ENCODE measurements at places on chromosomes 1 and 21.

DNA sequence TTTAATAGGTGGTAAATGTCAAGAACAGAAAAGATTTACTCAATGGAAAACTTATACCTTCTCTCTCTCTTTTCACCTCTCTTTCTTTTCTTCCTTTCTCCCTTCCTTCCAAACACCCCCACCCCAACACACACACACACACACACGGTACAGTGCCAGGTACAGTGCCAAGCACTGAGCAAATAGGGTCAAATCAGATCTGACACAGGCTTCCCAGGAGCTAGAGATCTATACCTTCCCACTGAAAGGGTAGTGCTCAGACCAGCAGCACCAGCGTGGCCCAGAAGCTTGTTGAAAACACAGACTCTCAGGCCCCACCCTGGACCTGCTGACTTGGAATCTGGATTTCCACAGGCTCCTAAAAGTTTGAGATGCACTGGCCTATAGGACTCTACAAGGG, 31.9 kb downstream of the IRF2BP2 start:
- DNase-seq: no peak

- no peak for DNase-seq
Observed at GRCh38 chr1:176976225-176976624, 188.3 kb downstream of the ASTN1 start.

- no peak for DNase-seq
Observed at GRCh38 chr1:52786148-52786547, 56.4 kb upstream of the ZYG11A start.

GRCh38 chr21:33947451-33948095, 32.0 kb upstream of the ATP5PO start:
- DNase-seq: peak; percentile 94

- peak; percentile 62 for DNase-seq
Observed at GRCh38 chr1:205488074-205488723, 16.3 kb upstream of the CDK18 start.

DNA sequence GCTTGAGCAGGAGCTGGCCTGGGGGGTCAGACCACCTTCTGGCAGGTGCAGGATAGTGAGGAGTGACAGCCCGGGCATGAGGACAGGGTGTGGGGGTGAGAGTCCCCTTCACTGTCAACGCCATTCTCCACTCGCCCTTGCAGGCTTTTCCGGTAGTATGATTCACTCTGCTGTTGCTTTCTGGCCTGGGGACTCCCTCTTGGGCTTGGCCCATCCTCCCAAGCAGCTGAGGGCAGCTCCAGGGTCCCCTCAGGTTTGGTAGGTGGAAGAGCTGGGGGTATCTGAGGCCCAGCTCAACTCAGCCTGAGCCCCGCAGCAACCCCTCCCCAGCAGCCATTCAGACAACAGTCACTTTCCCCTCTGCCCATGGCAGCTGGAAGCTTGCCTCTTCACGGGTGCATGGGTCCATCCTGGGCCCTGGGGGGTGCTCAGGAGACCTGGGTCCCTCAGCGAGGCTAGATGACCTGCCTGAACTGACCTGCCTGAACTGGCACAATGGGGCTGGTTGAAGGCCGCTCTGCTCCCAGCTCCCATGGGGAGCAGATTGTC, 1.3 kb downstream of the CLDN19 start:
- no peak for DNase-seq

GRCh38 chr21:36946949-36947356, 19.5 kb downstream of the HLCS start:
- DNase-seq: no peak

GRCh38 chr1:19240673-19241538, 10.4 kb downstream of the EMC1 start:
- peak; percentile 78 for DNase-seq

GRCh38 chr1:212944229-212944901, 6.0 kb upstream of the VASH2 start:
- no peak for DNase-seq

DNA sequence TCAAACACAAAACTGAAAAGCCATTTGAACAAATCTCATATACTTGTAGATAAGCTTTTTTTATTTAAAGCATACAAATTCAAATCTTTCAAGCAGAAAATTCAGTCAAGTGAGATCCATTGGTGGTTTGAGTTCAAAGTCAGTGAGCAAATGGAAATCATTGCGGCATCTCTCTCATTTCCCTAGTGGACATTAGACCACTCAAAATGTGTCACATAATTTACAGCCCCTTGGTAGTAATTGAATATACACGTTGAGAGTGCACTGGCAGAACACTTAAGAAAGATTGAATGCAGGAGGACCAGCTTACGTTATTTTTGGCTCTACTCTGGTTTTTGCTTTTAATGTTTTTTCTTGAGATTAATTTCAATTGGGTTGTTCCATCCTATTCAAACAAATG, 633.7 kb downstream of the USP25 start:
- DNase-seq: no peak

DNA sequence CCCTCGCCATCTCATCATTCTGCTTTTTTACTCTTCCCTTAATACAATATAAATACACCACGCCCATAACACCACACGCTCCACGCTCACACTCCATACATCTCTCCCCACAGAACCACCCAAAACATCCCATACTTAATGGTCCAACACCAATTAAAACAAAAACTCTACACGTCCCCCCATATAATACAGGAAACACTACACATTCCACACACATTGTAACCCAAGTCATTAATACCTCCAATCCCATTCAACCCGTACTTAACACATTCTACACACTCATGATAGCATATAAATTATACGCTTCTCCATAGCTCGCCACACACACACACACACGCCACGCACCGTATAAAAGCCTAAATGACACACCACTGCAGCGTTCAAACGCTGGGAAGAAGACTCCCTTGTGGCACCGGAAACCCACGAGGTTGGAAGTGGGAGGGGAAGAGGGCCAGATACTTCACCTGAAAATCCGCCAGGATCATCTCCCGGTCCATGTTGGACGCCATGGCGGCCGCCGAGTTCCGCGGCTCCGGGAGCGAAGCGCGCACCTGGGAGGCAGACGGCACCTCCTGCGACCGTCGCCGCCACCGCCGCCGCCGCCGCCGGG, 659 bp downstream of the FAF1 start:
- DNase-seq: peak; percentile 54

DNA sequence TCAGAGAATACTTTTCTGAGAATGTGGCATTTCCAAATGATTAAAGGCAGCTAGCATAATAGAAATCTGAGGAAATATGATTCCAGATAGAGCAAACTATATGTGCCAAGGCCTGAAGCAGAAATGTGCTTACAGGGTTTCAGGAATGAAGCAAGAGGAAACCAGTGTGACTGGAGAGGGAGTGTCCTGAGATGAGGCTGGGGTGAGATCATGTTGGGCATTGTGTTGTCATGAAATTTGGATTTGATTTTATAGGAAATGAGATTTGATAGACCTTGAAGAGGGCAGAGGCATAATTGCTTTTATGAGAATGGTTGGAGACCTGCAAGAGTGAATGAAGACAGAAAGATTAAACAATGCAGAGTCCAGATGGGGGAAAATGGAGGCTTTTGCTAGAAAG, 338.1 kb upstream of the SNX7 start:
- DNase-seq: peak; percentile 91

DNA sequence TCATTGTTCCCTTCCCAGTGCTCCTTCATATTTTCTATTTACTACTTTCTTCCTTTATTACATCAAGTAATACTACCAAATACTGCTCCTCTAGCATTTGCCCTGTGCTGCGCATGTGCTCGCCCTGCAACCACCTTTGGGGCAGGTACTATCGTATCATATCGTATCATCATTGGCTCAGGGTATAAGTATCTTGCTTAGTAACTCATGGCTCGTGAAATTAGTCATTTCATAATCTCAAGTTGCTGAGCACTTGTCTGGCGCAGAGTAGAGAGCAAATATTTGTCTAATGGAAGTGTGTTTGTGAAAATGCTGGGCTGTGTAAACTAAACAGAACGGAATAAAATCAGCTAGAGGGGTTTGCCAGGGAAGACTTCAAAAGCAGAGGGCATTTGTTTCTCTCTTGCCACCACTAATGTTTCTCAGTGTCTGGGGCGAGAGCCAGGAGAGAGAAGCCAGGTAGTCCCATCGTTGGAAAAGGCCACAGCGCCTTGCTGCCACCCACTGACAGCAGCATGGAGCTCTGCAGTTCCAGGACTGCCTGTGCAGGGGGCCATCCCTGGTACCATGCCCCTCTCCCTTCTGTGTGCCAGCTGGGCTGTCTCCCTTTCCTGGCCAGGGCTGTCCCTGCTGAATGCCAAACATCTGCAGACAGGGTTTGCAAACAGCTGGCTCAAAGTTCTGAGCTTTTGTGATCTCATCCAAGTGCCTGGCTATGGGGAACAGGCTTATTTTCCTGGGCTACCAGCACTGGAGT, 20.0 kb upstream of the CPT2 start:
- peak; percentile 46 for DNase-seq

DNA sequence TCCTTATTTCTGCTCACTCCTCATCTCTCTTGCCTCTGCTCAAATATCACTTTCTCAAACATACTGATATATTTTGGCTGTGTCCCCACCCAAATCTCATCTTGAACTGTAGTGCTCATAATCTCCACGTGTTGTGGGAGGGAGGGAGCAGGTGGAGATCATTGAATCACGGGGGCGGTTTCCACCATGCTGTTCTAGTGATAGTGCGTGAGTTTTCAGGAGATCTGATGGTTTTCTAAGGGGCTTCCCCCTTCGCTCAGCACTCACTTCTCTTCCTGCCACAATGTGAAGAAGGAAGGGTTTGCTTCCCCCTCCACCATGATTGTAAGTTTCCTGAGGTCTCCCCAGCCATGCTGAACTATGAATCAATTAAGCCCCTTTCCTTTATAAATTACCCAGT, 26.6 kb downstream of the ZBTB8OS start:
- no peak for DNase-seq

DNA sequence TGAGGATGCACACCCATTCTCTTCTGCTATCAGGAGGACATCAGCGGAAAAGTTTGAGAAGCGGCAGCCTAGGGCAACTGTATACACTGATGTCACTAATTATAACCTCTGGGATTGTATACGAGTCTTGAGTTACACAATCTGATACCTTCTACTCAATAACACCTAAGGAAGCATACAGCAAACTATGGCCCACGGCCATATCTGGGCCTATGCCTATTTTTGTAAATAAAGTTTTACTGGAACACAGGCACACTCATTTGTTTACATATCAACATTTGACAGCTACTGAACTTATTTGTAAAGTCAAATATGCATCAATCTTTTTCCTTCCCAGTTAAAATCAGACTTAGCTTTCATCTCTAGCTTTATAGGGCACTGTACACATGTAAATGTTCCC, 187.2 kb downstream of the ZSCAN20 start:
- no peak for DNase-seq

- peak; percentile 43 for DNase-seq
Observed at GRCh38 chr1:218656301-218657037, 311.3 kb downstream of the TGFB2 start.

GRCh38 chr1:42886046-42886739, 39.8 kb downstream of the ZNF691 start:
- DNase-seq: no peak

- no peak for DNase-seq
Observed at GRCh38 chr1:55828044-55828443, 612.9 kb upstream of the USP24 start.

- no peak for DNase-seq
Observed at GRCh38 chr1:198680174-198680875, 41.5 kb downstream of the PTPRC start.

GRCh38 chr1:9269721-9270120, 23.0 kb upstream of the SPSB1 start:
- no peak for DNase-seq

- peak; percentile 20 for DNase-seq
Observed at GRCh38 chr1:27872059-27872801, at the start of gene THEMIS2. TSS of gene THEMIS2 (plus strand) at chr1:27872544. CDS start at chr1:27872572, 28 bp downstream.

- no peak for DNase-seq
Observed at GRCh38 chr1:232611834-232612233, 18.1 kb downstream of the SIPA1L2 start.

DNA sequence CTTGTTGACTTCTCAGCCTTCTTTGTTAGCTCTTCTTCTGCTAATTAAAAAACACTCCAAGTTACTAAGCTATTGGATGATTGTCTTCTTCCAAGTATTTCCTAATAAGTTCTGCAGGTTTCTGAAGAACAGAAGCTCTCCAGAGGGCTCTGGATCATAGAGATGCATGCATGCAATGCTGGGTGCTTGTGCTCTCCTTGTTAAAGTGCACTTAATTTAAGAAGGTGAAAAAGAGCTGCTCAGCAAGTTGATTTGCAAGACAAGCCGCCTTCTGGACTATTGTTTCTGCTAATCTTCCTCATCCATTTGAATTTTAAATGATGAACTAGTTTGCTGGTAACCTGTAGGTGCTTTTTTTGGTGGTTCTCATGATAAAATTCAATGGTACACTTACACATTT, 16.1 kb downstream of the RRP15 start:
- DNase-seq: no peak

- DNase-seq: peak; percentile 76
Observed at GRCh38 chr1:112618721-112619517, at the start of gene ST7L. TSS of gene ST7L (minus strand) at chr1:112619141. CDS start at chr1:112619113, 28 bp downstream.

DNA sequence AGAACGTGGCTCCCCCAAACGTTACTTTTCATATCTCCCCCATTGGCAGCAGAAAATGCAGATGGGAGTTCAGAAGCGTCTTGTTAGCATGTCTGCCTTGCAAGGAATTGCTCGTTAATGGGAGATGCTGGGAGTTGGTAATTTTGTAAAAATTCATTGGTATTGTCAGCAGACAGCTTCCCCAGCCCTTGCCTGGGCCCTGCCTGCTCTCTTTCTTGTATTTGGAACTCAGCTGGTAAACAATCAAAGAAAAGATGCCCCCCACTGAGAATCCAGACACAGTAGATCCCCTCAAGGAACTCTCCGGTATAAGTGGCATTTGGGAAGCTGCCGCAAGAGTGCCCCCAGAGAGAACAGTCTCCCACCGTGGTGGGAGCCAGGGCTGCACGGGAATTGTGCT, 94.4 kb upstream of the IGSF21 start:
- DNase-seq: no peak

DNA sequence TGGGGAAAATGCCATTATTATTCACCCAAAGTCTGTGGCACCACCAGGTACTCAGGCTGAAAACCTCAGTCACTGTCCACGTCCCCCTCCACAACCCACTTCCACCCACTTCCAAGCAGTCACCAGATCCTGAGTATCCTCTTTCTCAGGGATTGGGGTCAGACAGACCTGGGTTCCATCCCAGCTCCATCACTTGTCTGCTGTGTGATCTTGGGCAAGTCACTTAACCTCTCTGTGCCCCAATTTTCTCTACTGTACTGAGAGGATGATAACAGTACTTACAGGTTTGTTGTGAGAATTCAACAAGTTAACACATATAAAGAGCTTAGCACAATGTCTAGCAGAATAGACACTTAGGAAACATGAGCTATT, 29.7 kb upstream of the FOXO6 start:
- no peak for DNase-seq

DNA sequence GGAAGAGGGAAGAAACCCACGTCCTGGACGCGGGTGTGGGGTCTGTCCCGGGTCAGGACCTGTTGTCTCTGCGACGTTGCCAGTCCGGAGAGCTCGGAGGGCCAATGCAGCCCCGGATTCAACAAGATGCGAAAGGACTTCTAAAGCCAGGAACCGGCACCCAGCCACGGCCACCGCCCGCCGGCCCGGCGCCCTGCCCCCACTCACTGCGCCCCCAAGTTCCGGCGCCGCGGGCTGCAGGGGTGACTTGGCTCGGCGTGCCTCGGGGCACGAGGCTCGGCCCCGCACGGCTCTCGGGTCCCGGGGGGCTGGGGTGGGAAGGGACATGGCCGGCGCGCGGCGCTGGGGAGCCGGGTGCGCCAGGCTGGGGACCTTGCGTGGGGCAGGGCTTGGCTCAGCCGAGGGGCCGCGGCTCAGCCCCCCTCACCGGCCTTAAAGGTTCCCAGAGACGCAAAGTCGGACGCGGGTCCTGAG, 51.8 kb upstream of the H6PD start:
- no peak for DNase-seq

GRCh38 chr1:6342056-6342455, 51.5 kb downstream of the ACOT7 start:
- peak; percentile 67 for DNase-seq

All from AG10803 (cell line).